ENCODE measurements at places on chromosomes 11 and 22. TPM values are rescaled to one million over a fixed set of nuclear protein-coding genes. Genes with fewer than 3 reads are reported as not detected.
A peak's percentile ranks its signal among the peaks of the same experiment; 100 is the strongest.

Gene POTEH
- total RNA-seq = not detected

- no peak for DNase-seq
- H3K4me3 ChIP-seq = no peak overlapping the region
- no peaks in the 10 kb centered on the region for H3K36me3 ChIP-seq
- peaks cover 13% of the 10 kb centered on the region for H3K4me1 ChIP-seq
Observed at GRCh38 chr22:35204807-35205775, 52.2 kb upstream of the HMGXB4 start.

DNA sequence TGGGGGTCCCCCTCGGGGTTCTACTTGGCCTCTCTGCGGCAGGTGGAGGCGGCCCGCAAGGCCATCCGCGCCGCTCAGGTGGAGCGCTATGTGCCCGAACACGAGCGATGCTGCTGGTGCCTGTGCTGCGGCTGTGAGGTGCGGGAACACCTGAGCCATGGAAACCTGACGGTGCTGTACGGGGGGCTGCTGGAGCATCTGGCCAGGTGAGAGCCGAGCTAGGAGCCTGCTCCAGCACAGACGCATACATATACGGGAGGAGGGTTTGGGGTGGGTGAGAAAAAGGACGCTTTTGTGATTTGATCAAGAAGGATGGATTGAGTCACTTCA lies 415 bp downstream of the CENATAC start:
- H3K36me3 ChIP-seq = peaks cover 20% of the 10 kb centered on the region
- H3K27me3 ChIP-seq = no peaks in the 10 kb centered on the region
- DNase-seq = no peak
- H3K27ac ChIP-seq = peak overlapping the region; percentile 87
- H3K4me1 ChIP-seq = peaks cover 41% of the 10 kb centered on the region

DNA sequence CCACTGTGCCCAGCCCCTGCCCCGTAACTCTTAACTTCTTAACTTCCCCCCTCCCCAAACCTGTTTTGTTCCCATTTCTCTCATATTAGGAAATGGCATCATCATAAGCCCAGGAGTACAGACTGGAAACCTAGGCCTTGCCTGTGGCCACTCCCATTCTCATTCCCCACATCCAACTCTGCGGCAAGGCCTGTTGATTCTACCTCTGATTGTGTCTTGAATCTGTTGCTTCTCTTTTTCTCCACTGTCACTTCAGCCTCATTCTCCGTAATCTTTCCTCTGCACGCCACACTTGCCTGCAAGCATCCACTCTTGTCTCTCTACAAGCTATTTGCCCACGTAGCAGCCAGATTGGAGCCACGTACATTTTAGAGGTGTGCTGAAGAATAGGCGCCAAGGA lies 25.2 kb downstream of the SGSM3 start:
- no peak overlapping the region for H3K27ac ChIP-seq
- H3K4me3 ChIP-seq = no peak overlapping the region
- no peak for DNase-seq
- H3K4me1 ChIP-seq = peaks cover 15% of the 10 kb centered on the region
- no peaks in the 10 kb centered on the region for H3K27me3 ChIP-seq

- DNase-seq = no peak
- no peaks in the 10 kb centered on the region for H3K27me3 ChIP-seq
- H3K4me1 ChIP-seq = peaks cover 67% of the 10 kb centered on the region
- peaks cover 12% of the 10 kb centered on the region for H3K36me3 ChIP-seq
Observed at GRCh38 chr11:64876835-64877341, 1.5 kb downstream of the EHD1 start.
